ENCODE measurements at places on chromosomes 5 and 9.

GRCh38 chr5:9537223-9538141, 8.4 kb downstream of the SEMA5A start:
- DNase-seq, result no peak

DNA sequence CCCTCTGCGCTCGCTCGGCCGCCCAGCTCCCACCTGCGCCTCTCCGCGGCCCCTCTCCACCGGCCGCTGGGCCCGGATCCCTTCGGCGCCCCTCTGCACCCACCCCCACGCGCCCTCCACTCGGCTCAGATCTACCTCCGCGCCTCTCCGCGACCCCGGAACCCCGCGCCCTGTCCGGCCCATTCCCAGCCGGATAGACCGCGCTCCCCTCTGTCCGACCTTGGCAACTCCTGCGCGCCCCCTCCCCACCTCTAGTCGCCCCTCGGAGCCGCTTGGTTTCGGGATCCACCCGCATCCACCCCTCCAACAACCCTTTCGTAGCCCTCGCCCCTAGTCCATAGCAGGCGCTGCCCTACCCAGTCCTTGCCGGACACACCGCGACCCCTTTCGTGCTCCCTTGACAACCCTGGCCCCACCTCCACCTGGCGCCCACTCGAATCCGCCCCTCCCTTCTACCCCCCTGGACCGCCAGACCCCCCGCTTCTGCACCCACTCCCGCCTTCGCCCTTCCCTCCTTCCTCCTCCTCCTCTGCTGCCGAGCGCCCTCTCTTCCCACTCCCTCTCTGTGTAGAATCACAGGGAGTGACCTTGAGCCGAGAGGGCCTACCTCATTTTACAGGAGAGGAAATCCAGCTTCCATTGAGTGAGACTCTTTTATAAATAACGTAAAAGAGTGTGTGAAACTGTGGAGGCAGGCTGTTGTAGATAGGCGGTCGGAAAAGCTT, 525 bp upstream of the AK3 start:
- peak; percentile 7 for DNase-seq

DNA sequence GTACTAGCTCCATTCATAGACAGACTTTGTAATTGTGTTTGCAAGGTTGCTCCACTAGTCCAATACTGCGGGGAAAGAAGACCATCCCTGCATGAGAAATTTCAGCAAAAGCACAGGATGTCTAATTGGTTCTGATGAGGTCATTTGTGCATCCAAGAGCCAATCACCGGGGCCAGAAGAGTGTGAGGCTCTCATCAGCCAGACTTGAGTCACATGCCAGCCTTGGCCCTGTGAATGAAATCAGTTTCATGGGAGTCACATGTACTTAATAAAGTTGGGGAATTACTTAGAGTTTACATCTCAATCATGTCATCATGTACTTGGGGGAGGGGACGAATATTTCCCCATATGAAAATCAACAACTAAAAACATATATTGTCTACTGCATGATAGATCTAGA, 1236.0 kb downstream of the MAT2B start:
- no peak for DNase-seq

- no peak for DNase-seq
Observed at GRCh38 chr5:121019734-121020133, 555.6 kb downstream of the PRR16 start.

- no peak for DNase-seq
Observed at GRCh38 chr5:141942185-141942857, 15.7 kb downstream of the PCDH12 start.

GRCh38 chr5:77847814-77848290, 71.7 kb upstream of the TBCA start:
- no peak for DNase-seq

- no peak for DNase-seq
Observed at GRCh38 chr5:76942581-76942980, 10.3 kb upstream of the CRHBP start.

DNA sequence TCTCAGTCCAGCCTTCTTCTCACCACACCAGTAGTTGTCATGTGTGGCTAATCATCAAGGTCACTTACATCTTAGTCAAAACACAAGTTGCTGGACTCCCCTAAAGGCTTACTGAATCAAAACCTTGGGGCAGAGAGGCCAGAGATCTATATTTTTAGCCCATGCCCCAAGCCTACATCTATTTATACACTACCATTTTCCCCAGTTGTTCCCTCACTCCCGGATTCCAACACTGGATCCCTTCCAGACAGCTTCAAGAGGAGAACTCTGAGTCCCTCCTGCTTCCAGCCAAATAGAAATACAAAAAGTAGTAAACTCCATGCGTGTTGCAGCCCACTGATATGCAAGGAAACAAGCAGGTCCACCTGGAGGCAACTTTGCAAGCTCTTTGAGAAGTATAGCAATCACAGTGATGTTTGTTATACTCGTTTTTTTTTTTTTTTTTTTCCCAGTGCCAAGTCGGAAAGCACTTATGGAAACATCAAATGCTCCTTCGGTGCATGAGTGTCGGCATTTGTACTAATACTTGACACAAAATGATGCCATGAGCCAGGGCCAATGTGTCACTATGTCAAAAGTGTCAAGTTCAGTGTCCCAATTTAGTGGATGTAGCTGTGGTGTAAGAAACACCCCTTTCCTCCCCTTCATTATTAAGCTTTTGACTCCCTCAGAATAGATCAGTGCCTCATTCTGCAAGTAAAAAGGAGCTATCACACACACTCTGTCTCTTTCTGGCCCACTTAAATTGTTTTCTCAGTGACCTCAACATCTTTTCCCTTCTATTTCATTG, 594.2 kb upstream of the SGCD start:
- DNase-seq, result no peak

GRCh38 chr9:137021979-137022661, 5.9 kb downstream of the ABCA2 start:
- peak; percentile 69 for DNase-seq

DNA sequence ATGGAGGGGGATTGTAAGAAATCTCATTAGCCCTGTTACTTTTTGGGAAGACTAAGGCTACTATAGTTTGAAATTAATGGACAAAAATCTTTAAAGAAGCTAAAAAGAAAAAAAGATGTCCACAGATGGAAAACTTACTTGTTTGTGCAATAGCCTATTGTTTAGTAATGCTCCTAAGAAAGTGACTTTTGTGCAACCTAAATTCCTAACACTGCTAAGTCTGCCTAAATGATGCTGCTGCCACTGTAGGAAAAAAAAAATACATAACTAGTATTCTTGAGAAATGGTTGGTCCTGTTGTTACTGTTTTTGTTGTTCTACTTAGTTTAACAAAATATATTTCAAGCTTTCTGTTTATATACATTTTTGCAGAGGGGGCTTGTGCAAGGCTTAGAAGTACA, 108.2 kb upstream of the NR3C1 start:
- no peak for DNase-seq

DNA sequence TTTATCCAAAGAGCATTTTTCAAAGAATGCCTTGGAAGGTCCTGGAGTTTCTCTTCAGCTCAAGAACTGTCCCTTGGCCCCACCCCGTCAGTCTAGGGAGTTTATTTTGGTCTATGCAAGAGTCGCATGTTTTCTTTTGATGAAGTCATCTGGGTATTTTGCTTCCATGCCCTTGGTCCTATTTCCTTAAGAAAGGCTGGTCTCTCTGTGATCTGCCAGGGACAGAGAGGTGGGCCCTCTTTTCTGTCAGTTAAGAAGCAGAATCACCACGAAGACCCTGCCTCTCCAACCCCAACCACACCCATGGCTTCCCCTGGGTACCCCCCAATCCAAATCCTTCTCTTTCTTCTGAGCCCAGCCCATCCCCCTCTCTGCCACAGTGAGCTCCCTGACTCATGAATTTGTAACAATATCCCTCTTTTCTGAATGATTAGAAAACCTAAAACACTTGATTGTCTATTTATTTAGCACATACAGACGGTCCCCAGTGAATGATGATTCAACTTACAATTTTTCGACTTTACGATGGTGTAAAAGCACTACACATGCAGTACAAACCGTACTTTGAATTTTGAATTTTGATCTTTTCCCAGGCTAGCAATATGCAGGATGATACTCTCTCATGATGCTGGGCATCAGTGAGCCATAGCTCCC, 163.5 kb upstream of the ADRA1B start:
- no peak for DNase-seq

GRCh38 chr5:90809311-90810056, 250.9 kb downstream of the ADGRV1 start:
- DNase-seq, result no peak

- DNase-seq, result no peak
Observed at GRCh38 chr9:99073985-99074901, 30.7 kb upstream of the TGFBR1 start.

- no peak for DNase-seq
Observed at GRCh38 chr5:16615741-16616535, 859 bp downstream of the RETREG1 start.

- peak; percentile 65 for DNase-seq
Observed at GRCh38 chr5:65483546-65484346, 2.0 kb upstream of the ADAMTS6 start.

DNA sequence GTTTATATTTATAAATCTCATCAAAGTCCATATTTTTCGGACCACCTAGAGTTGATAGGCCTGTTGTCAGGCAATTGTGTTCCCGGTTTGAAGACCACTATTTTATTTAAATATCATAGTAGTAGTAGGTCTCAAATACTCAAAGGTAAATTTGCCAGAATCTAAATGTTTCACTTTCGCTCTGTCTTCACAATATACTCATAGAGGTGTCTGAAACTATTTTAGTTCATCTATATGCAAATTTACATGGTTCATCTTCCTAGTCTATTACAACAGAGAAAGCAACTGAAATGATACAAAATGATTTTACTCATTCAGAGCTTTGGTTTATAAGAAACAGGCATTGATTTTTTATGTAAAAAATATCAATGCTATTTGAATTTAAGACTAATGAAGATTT, 1897.5 kb downstream of the EFNA5 start:
- DNase-seq, result no peak

GRCh38 chr5:67094476-67095300, 101.9 kb downstream of the CD180 start:
- DNase-seq, result no peak

GRCh38 chr5:68217047-68217355, 1.4 kb downstream of the PIK3R1 start:
- peak; percentile 32 for DNase-seq

DNA sequence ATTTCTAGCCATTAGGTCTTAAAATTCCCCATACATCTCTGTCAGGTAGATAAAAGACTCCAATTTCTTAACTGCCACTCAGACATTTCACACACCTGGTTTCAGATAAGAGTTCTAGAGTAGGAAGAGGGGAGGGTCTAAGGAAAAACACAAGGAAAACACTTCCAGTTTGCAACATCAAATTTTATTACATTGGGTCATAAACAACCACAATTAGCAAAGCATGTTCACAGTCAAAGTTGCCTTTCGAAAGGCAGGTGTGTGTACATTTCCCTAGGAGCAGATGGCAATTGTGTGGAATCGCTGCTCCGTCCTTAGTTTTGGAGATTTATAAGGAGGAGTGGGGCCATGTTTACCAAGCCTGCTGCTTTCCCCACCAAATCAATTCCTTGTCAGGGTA, 120.8 kb downstream of the DMRT2 start:
- DNase-seq, result no peak

DNA sequence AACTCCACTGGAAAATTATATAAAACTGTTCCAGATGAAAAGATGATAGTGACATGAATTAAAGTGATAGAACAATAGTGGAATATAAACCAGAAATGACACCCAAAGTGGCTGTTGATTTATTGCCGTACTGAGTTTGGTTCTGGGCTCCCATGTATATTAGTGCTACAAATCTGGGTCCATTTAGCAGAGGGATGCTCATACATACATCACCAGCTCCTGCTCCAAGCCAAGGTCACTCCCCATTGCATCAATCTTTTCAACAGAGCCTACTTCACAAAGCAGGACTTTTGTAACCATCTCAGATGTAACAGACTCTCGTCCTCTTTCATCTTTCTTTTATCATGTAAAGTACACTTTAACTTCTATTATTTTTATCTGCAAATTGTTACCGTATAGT, 208.6 kb downstream of the GAPVD1 start:
- DNase-seq, result no peak

DNA sequence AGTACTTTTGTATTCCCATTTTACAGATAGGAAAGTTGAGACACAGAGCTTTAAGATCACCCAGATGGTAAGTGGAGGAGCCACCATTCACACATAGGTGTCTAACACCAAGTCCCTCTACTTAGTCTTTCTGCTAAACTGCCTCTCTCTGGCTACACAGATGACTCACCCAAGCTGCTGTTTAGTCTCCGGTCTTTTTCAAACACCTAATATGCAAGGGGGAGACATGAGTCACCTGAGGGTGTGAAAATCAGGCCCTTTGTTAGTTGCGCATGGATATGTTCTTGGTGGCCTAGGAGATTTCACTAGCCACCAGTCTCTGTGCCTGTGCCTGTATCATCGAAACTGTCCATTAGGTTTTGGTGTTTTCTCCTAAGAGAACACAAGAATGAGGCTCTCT, 117.8 kb downstream of the MAST4 start:
- no peak for DNase-seq

DNA sequence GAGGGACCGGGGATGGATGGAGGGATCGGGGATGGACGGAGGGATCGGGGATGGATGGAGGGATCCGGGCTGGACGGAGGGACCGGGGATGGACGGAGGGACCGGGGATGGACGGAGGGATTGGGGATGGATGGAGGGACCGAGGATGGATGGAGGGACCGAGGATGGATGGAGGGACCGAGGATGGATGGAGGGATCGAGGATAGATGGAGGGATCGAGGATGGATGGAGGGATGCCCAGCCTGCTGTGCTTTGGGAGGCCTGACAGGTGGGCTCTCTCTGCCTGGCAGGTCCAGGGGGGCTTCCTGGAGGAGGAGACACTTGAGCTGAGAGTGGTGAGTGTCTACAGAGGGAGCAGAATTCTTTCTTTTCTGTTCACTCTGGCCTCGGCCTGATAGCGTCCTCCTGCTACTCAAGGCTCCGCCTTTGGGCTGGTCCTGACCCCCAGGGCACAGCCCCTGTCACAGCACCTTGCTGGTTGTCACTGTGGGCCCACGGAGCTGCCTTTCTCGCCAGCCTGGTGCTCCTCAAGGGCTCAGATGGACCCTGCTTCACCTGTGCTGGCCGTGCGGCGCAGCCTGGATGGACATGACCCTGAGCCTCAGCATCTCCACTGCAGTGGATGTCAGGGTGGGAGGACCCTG, 42.2 kb upstream of the RNF130 start:
- DNase-seq, result no peak

DNA sequence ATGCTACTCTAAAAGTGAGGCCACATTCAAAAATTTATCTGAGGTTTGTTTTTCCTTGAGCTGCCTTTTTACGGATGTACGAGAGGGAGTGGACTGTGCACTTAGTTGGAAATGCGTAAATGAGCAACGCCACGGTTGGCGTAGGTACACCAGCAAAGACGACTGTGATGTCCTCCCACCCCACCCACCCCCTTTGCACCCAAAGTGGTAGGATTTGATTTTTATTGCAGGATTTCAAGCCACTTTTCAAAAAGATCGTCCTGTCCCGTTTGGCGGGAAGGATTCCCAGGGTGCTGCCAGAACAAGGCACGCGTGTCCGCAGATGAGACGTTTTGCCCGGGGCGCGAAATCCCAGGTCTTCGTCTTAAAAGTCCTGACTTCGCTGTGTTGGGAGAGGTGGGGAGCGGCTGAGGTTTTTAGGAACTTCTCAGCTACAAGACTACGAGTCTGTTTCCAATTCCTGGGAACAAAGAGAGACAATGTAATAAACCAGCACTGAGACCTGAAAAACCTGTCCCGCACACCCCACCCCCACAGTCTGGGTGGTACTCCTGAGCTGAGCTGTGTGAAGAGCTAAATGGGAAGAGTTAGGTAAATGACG, 1.0 kb upstream of the TLE1 start:
- peak; percentile 2 for DNase-seq

- peak; percentile 1 for DNase-seq
Observed at GRCh38 chr9:31996331-31996730, 388.1 kb upstream of the ACO1 start.
